ENCODE measurements at places on chromosomes 16 and 17. TPM values are rescaled to one million over a fixed set of nuclear protein-coding genes. Genes with fewer than 3 reads are reported as not detected.

Gene CCL7
- total RNA-seq = not detected

Gene TPSB2
- not detected for total RNA-seq

Gene FZD2
- 2.4 TPM for total RNA-seq

Gene SOST
- not detected for total RNA-seq

Gene HLF
- 38.9 TPM for total RNA-seq

Gene NPIPA8
- 0.28 TPM for total RNA-seq

Gene NLGN2
- total RNA-seq = 74.0 TPM

Gene CLEC19A
- not detected for total RNA-seq

Gene KRTAP1-5
- total RNA-seq = not detected

Gene MATCAP1
- total RNA-seq = 16.8 TPM

DNA sequence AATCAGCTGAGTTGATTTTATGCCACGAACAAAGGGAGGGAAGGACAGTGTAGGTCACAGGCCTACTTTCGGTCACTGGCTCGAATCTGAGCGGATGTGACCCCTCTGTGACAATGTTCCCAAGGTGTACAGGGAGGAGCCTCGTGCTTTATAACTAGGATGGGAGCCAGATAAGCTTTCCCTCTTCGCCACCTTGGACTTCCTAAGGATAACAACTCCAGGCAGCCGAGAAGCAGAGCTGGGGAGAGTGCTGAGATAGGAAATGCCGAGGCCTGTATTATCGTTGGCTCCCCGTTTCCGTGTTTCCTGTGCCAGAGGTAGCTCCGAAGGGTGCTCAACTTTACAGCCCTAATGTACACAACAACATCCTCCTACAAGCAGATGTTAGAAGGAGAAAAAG, 217.8 kb upstream of the IRX3 start:
- DNase-seq = no peak
- no peak overlapping the region for H3K27ac ChIP-seq
- H3K27me3 ChIP-seq = no peaks in the 10 kb centered on the region
- H3K4me1 ChIP-seq = peaks cover 3% of the 10 kb centered on the region
- H3K36me3 ChIP-seq = no peaks in the 10 kb centered on the region

GRCh38 chr17:2485543-2485942, 26.1 kb downstream of the METTL16 start:
- peaks cover 15% of the 10 kb centered on the region for H3K4me1 ChIP-seq
- peak overlapping the region; percentile 11 for H3K4me3 ChIP-seq
- H3K27me3 ChIP-seq = no peaks in the 10 kb centered on the region

DNA sequence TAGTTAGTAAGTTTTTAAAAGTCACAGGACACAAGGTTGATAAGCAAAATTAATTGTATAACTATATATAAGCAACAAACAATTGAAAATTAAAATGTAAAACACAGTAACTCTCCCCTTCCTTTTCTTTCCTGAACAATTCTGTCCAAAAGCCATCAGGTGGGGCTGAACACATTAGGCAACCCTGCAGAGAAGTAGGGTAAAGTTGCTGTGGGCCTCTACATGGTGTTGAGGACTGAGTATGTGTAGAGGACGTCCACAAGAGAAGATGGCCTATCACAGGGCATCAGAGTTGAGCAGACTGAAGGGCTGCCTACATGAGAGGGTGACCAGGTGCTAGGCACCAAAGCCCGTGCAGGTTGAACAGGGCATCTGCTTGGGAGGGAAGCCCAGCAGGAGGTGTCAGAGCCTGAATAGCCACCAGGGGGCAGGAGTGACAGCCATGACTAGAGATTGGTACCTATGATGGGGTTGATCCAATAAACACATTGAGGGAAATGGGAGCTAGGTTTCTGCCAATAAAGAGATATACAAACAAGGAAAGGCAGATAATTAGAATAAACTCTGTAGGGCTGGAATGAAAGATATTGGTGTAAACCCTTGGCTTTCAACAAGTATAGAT, 415.1 kb downstream of the NPIPA8 start:
- no peaks in the 10 kb centered on the region for H3K27me3 ChIP-seq
- H3K4me3 ChIP-seq = no peak overlapping the region

DNA sequence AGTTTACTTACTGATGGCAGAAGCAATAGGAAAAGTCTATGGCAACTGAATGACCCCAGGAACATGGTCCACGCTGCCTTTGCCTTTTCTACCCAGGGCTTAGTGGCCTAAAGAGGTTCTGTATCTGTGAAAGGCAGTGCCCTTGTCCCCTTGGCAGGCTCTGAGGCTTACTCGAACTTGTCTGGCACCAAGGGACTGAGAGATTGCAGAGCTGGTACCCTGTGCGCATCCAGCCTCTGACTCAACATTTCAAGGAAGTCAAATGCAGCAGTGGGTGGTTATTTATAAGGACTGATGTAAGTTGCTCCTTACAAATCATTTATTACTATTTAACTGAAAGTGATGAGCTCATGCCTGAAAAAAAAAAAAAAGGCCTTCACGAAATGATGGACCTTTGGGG, 299.9 kb upstream of the MYOCD start:
- no peaks in the 10 kb centered on the region for H3K36me3 ChIP-seq
- no peaks in the 10 kb centered on the region for H3K27me3 ChIP-seq
- H3K4me3 ChIP-seq = no peak overlapping the region
- H3K4me1 ChIP-seq = no peaks in the 10 kb centered on the region
- peak; percentile 21 for DNase-seq

- DNase-seq = no peak
- H3K27ac ChIP-seq = no peak overlapping the region
- H3K36me3 ChIP-seq = no peaks in the 10 kb centered on the region
- peaks cover 2% of the 10 kb centered on the region for H3K4me1 ChIP-seq
- no peaks in the 10 kb centered on the region for H3K27me3 ChIP-seq
Observed at GRCh38 chr17:54969658-54970572, 1.4 kb downstream of the STXBP4 start.

GRCh38 chr17:20896153-20896649, 146.6 kb downstream of the USP22 start:
- H3K4me1 ChIP-seq = no peaks in the 10 kb centered on the region
- H3K27ac ChIP-seq = no peak overlapping the region
- no peaks in the 10 kb centered on the region for H3K36me3 ChIP-seq
- DNase-seq = peak; percentile 63

GRCh38 chr16:83794860-83795554, 12.8 kb upstream of the HSBP1 start:
- no peak overlapping the region for H3K27ac ChIP-seq
- H3K36me3 ChIP-seq = no peaks in the 10 kb centered on the region
- no peak overlapping the region for H3K4me3 ChIP-seq
- no peak for DNase-seq
- H3K27me3 ChIP-seq = no peaks in the 10 kb centered on the region
- no peaks in the 10 kb centered on the region for H3K4me1 ChIP-seq

DNA sequence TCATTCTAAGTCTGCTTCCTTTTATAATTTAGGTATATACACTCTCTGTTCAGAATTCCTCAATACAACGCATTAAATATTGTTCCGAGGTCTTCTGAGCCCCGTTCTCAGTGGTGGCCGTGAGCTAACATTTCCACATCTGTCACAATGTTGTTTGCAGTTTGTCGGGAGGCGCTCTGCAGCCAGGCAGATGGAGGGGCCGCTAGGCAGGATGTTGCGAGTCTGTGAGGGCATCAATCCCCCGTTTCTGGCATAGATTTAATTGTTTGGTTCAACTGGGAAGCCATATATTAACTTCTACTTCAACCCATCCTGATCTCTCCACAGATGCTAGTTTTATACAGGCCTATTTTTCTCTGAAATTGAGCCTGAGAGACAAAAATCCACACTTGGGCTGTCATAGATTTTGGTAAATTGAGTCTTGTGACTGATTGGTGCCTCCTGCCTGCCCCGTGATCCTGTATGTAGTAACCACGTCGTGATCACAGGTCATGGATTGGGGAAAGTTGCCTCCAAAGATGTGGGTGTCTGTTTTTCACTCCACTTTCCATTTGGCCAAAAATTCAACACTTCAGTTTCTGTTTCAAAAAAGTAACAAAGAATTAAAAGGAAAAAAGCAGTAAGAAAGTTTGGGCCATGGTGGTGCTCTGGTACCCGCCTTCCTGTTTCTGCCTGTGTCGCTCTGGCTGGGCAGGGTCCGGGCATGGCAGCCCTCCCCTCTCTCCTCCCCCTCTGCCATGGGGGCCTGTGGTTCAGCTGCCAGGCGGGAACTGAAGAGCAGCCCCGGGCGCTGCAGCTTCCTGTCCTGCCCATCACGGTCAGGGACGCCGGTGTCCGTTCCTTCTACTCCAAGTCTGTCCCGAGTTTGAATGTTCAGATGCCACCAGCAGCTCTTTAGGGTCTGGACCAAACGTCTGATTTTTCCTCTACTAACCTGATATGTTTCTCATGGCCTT, 41.5 kb downstream of the RPTOR start:
- no peak overlapping the region for H3K4me3 ChIP-seq
- H3K27me3 ChIP-seq = no peaks in the 10 kb centered on the region
- no peak for DNase-seq
- H3K27ac ChIP-seq = no peak overlapping the region
- H3K36me3 ChIP-seq = no peaks in the 10 kb centered on the region
- peaks cover 6% of the 10 kb centered on the region for H3K4me1 ChIP-seq

DNA sequence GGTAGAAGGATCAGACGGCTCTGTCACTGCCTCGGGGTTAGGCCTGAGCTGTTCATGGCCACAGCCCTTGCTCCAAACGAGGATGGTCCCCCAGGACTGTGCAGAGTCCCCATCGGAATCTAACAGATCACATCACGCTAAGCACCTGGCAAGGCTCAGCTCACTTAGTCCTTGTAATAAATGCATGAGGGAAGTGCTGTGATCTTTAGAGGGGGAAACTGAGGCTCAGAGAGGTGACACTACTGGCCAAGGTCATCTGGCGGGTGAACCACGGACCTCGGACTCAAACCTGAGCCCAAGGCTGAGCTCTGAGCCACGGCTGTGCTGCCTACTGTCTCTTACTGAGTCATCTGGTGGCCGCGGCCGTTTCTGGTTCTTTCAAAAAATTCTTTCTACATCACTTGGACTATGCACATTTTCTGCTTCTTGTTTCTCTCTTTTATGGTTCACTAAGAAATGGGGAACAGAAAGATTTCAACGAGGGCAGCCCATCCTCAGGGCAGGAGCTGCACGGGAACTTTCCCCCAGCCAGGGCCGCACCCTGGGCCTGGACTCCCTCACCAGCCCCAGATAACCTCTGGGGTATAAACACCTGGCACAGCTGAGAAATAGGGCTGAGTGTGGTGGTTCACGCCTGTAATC, 55.6 kb downstream of the COTL1 start:
- H3K27ac ChIP-seq = no peak overlapping the region
- H3K4me1 ChIP-seq = no peaks in the 10 kb centered on the region
- no peaks in the 10 kb centered on the region for H3K27me3 ChIP-seq
- no peak overlapping the region for H3K4me3 ChIP-seq
- no peaks in the 10 kb centered on the region for H3K36me3 ChIP-seq
- no peak for DNase-seq

- no peaks in the 10 kb centered on the region for H3K36me3 ChIP-seq
- peaks cover 2% of the 10 kb centered on the region for H3K4me1 ChIP-seq
- no peak overlapping the region for H3K4me3 ChIP-seq
- DNase-seq = no peak
- H3K27ac ChIP-seq = no peak overlapping the region
Observed at GRCh38 chr17:56810891-56811775, 22.6 kb downstream of the C17orf67 start.

- no peaks in the 10 kb centered on the region for H3K4me1 ChIP-seq
- no peak overlapping the region for H3K4me3 ChIP-seq
- H3K27ac ChIP-seq = no peak overlapping the region
- H3K36me3 ChIP-seq = no peaks in the 10 kb centered on the region
Observed at GRCh38 chr17:64418506-64419339, 28.1 kb upstream of the PECAM1 start.

DNA sequence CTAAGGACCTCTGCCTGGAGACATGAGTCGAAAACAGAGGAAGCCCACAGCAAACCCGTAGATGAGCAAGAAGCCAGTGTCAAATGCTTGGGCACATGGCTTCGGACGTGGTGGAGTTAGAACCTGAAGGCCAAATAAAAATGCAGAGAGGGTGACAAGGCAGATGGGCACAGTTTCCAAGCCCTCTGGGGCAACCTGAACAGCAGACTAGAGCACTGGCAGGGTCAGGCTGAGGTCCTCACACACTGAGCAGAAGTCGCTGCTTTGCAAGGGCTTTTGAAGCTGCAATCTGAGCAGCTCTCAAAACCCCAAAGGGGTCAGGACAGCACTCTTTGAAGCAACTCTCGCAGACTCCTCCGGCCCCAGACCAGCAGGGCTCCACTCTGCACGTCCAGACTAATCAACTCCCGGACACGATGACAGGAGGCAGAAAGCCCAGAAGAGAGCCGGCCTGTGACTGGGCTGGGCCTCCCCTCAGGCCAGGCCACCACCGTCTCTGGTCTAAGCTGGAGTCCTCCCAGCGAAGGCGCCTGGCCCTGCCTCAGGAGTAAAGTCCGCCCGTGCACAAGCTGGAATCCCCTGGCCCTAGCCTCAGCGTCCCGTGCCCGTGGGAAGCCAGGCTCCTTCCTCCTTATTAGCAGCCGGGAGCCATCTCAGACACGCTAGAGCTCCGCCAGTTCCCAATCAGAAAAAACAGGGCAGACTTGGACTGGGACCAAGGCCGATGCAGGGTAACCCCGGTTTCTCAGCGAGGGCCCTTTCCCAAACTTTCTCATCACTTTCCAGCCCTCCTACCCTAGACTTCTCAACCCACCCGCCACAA, 924 bp downstream of the SMARCD2 start:
- H3K27ac ChIP-seq = peak overlapping the region; percentile 72
- peak overlapping the region; percentile 100 for H3K4me3 ChIP-seq
- DNase-seq = peak; percentile 73
- no peaks in the 10 kb centered on the region for H3K27me3 ChIP-seq
- peaks cover 25% of the 10 kb centered on the region for H3K4me1 ChIP-seq
- no peaks in the 10 kb centered on the region for H3K36me3 ChIP-seq

GRCh38 chr16:66751053-66751302, 431 bp downstream of the DYNC1LI2 start:
- H3K27ac ChIP-seq = peak overlapping the region; percentile 91
- peak; percentile 12 for DNase-seq
- peak overlapping the region; percentile 84 for H3K4me3 ChIP-seq
- H3K27me3 ChIP-seq = no peaks in the 10 kb centered on the region
- H3K36me3 ChIP-seq = no peaks in the 10 kb centered on the region

GRCh38 chr17:81365601-81366585, 29.4 kb upstream of the BAHCC1 start:
- no peak overlapping the region for H3K27ac ChIP-seq
- peak overlapping the region; percentile 12 for H3K4me3 ChIP-seq
- DNase-seq = peak; percentile 68
- peaks cover 10% of the 10 kb centered on the region for H3K4me1 ChIP-seq

GRCh38 chr16:65116818-65117430, 4.9 kb downstream of the CDH11 start:
- H3K4me1 ChIP-seq = peaks cover 12% of the 10 kb centered on the region
- no peaks in the 10 kb centered on the region for H3K27me3 ChIP-seq
- H3K36me3 ChIP-seq = no peaks in the 10 kb centered on the region
- no peak for DNase-seq
- H3K4me3 ChIP-seq = no peak overlapping the region

DNA sequence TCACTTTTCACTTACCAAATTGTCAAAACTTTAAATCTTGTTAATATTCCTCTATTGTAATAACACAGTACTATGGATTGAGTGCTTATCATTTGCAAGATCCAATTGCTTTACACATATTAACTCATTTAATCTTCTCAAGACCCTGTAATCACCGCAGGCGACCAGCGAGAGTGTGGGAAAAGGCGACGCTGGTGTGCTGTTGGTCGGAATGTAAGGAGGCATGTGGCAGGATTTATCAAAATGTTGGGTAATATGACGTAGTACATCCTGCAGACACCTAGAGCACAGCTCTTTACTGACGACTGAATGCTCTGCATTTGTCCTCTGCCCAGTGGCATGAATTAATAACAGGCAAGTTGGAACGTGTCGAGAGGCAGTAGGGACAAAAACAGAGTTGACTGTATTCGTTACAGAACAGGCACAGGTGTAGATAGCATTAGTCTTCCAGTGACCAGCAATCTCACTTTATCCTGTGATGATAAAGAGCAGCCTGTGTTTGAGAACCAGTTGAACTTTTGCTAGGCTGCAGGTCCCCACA, 80.3 kb downstream of the TNRC6C start:
- no peak overlapping the region for H3K27ac ChIP-seq
- no peaks in the 10 kb centered on the region for H3K36me3 ChIP-seq
- H3K27me3 ChIP-seq = no peaks in the 10 kb centered on the region

Data from ovary (tissue), 10 donors.